Posterior cingulate gyrus (tissue), 11 donors: ENCODE measurements at places on chromosomes 1 and 21.

GRCh38 chr1:231779081-231779480 lies 152.5 kb downstream of the DISC1 start:
- DNase-seq = no peak

DNA sequence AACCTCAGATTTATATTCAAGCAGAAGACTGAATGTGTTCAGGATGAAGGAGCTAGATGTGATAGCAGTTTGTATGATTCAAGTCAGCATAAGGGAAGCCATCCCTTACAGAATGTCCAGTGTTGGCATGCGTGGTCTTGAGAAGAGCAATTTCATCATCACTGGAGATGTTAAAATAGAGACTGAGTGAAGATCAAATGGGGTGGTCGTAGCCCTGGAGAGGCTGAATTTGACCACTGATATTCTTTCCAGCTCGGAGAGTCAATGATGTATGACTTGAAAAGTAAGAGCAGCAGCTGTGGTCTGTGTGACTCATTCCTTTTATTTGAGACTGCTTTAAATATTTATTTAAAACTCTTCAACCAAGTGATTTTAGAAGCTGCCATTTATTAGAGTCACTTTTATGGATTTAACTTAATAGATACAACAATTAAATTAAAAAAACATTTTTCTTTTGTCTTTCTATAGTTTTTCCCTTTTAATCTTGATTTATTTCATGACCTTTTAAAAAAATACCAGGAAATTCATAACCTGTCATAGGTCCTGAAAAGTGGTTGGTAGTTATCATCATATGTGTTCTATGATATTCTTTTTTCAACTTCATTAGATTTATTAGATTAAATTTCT lies 15.5 kb downstream of the FMN2 start:
- no peak for DNase-seq

- no peak for DNase-seq
These were observed 72.0 kb downstream of the UMODL1 start for GRCh38 chr21:42143111-42143510.

GRCh38 chr1:154533952-154534844 lies 24.3 kb downstream of the UBE2Q1 start:
- no peak for DNase-seq
